ENCODE measurements at places on chromosomes 16 and 17.
A peak's percentile ranks its signal among the peaks of the same experiment; 100 is the strongest.

DNA sequence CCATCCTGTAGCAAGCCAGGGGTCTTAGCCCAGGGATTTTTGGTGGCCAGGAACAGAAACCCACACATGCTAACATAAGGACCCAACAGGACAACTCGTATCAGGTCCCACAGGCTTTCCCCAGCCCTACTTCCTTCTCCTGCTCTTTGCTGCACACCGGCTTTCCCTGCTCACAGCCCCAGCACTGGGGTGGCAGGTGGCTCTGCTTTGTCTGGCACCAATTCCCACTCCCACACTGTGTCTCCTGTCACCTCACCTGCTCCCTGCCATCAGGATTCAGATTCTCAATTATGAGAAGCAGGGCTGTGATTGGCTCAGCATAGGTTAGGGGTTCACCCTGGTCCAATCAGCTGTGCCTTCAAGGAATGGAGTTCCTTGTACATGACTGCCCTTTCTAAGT lies 94.1 kb downstream of the TMEM132E start:
- DNase-seq = no peak

- no peak for DNase-seq
Observed at GRCh38 chr17:32227910-32228309, 37.7 kb upstream of the RHBDL3 start.

GRCh38 chr17:58215685-58216084 lies 3.4 kb downstream of the MKS1 start:
- DNase-seq = peak; percentile 42

GRCh38 chr16:88403794-88404581 lies 21.2 kb downstream of the ZNF469 start:
- no peak for DNase-seq

- DNase-seq = peak; percentile 82
Observed at GRCh38 chr17:79223471-79223870, 148.8 kb downstream of the ENGASE start.

- no peak for DNase-seq
Observed at GRCh38 chr16:2295056-2295798, 27.3 kb upstream of the RNPS1 start.

DNA sequence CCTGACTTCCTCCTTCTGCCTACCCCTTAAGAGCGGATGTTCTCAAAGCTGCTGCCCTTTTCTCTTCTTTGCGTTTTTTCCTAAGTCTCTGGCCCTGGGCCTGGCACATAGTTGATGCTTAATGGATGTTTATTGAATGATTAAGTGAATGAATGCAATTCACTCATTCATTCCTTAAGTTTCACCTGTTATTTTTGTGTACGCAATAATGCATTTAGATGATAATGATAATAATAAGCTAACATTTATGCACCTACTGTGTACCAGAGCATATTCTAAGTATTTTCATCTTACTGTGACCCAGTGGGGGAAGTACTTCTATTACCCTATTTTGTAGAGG lies 4.4 kb downstream of the CCL5 start:
- no peak for DNase-seq

DNA sequence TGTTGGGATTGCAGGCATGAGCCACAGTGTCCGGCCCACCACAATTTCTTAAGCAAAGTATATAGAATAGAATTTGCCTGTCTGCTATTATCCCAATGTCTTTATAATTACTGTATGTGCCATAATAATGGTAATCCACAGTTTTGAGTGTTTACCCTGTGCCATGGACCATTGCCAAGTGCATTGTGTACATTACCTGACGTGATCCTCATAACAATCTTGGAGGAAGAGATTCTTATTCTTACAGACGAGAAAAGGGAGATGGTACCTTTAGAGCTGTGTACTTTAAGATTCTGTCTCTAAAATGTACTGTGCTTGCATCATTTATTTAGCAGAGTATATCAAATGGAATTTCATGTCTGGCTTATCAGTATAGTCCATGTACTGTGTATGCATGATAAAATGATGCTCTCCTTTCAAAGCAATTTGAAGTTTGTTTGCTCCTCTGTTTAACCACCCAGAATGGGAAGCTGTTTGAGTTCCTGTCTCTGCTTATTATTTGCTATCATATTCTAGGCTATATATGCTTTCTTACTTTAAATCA lies 13.8 kb upstream of the CDR2 start:
- DNase-seq = no peak

DNA sequence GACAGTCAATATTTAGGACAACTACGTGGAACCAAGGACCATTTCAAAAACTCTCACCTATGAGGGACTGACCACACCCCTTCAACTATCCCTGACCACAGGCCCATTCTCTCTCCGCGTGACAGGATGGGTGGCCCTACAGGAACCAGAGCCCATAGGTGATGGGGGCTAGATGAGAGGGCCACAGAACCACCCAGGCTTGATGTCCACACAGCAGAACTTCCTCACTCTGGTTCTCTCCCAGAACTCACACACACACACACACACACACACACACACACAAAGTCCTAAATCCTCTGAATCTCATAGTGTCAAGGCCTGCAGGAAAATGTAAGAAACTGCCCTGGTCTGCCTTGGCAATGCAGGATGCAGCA lies 1.5 kb downstream of the ZNF319 start:
- no peak for DNase-seq

- peak; percentile 48 for DNase-seq
Observed at GRCh38 chr17:57636274-57636673, 108.8 kb downstream of the CCDC182 start.

- no peak for DNase-seq
Observed at GRCh38 chr17:49551221-49552069, 24.2 kb upstream of the NXPH3 start.

DNA sequence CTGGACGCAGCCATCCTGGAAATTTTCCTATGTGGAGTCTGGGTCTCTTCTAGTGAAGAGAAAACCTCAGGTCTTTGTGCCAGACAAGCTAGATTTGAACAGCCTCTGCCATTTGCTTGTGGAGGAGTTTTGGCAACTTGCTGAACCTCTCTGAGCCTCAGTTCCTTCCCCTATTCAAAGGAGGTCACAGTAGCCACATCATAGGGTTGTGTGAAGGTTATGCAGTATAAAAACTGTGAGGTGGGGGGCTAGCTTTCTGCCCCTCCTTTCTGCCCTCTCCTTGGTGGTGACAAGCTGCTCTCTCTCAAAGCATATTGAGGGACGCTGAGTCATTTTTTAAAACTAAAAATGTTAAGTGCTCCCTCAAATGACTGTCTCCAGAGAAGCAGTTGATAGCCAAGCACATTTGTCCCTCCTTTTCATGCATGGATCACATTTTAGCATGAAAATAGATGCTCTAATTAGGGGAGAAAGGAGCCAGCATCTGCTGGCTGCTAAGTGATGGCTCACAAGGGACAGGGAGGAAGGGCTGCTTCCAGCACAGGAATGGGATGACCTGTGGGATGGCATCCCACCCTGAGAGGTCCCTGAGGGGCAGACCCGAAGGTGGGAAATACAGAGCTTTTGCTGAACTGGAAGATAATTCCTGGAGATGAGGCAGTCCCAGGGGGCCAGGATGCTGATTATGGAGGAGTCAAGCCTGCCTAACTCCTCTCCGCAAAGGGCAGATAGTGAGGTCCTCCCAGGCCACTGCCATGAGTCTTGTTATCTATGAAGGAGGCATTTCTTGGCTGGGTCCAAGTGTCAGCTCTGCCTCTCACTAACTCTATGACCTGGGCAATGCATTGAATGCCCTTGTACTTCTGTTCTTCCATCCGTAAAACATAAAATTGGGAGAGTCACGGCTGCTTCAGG lies 218.8 kb downstream of the RAB11FIP4 start:
- no peak for DNase-seq

DNA sequence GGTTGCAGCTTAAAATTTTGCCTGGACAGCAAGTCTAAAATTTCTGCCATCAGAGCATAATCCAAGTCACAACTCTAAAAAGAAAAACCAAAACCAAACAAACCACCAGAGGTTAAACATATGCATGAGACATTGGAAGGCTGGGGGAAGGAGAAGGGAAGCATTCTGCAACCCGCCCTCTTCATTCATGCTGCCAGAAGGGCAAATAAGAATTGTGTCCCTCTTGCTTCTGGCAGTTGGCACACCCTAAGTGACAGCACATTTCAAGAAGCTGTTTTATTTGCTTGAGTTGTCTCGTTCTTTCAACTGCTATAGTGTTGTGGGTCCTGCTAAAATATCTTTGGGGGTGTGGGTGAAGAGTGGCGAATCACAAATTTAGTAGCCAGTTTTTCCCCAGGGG lies 99.6 kb downstream of the SKAP1 start:
- no peak for DNase-seq

DNA sequence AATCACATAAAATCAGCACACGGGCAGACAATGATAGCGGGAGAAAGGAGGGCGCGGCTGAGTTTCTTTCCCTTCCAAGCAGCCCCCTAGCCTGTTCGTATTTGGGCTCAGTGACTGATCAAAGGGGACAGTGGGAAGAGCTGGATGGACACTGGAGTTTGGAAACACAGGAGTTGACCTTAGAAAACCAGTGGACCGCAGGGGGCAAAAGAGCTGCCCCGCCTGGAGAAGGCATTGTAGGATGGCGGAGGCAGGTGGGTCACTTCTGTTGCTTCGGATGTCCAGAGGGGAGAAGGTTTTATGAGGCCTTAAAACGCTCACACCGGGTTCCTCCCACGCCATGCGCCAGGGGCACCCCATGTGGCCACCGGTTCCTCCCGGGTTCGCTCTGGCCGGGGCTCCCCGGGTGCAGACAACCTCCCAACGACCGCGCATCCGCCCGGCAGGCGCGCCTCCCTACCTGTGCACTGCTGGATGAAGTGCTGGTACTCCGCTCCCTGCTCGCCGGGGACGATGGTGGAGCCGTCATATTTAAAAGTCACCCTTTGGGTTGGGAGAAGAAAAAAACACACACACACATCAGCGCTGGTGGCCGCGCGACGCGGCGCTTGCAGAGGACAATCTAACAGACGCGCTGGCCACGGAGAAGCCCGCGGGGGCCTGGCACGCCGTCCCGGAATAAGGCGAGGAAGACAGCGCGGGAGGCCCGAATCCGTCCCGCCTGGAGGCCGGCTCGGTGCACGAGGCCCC lies 662 bp downstream of the COTL1 start:
- no peak for DNase-seq

DNA sequence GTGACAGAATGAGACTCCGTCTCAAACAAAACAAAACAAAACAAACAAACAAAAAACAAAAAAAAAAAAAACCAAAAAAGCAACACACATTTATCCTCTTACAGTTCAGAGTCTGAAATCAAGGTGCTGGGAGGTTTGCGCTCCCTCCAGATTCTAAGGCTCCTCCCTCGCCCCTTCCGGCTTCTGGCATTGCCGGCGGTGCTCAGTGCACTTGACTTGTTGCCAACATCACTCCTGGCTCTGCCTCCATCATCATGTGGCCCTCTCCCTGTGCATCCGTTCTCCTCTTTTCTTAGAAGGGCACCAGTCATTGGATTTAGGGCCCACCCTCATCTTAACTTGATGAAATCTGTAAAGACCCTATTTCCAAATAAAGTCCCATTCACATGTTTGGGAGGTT lies 73.8 kb downstream of the RBFOX3 start:
- no peak for DNase-seq

GRCh38 chr16:9318764-9319163 lies 227.3 kb downstream of the HAPSTR1 start:
- no peak for DNase-seq

- DNase-seq = no peak
Observed at GRCh38 chr17:32927201-32927723, 691 bp upstream of the TMEM98 start.

DNA sequence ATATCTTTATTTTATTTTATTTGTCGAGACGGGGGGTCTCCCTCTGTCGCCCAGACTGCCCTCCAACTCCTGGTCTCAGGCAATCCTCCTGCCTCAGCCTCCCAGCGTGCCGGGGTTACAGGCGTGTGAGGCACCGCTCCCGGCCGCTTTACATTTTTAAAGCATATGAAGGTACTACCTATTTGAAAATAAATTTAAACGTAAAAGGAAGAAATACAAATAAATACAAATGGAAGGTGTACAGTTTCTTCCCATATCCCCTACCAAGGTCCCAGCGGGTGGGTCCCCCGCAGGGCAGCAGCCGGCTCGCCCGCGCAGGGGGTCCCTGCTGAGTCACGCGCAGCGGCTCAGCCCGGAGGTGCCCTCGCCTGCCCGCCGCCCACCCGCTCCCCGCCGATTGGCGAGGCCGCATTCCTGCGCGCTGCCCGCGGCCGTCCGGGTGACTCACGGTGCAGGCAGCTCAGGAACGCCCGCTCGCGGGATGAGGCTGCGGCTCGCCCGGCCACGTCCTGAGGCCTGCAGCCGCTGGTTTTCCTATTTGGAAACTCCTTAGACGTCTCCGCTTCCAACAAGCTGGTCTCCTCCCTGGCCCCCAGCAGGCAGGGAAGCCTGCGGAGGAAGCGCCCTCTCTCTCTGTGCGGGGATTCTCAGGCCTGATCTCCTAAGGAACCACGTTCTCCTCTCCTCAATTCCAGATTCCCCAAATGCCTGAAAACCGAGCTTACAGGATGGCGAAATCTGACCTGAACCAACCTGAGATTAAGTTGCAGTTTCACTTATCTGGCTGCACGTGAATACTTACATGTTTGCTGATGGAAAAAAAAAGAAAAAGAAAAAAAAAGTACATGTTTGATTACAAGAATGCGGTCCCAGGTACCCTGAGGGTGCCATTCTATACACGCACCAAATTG lies 54.8 kb upstream of the MAP3K14 start:
- DNase-seq = no peak

- DNase-seq = peak; percentile 89
Observed at GRCh38 chr16:10180771-10181163, 1.5 kb downstream of the GRIN2A start.

GRCh38 chr16:89343501-89344457 lies 126.3 kb downstream of the ZNF778 start:
- no peak for DNase-seq

DNA sequence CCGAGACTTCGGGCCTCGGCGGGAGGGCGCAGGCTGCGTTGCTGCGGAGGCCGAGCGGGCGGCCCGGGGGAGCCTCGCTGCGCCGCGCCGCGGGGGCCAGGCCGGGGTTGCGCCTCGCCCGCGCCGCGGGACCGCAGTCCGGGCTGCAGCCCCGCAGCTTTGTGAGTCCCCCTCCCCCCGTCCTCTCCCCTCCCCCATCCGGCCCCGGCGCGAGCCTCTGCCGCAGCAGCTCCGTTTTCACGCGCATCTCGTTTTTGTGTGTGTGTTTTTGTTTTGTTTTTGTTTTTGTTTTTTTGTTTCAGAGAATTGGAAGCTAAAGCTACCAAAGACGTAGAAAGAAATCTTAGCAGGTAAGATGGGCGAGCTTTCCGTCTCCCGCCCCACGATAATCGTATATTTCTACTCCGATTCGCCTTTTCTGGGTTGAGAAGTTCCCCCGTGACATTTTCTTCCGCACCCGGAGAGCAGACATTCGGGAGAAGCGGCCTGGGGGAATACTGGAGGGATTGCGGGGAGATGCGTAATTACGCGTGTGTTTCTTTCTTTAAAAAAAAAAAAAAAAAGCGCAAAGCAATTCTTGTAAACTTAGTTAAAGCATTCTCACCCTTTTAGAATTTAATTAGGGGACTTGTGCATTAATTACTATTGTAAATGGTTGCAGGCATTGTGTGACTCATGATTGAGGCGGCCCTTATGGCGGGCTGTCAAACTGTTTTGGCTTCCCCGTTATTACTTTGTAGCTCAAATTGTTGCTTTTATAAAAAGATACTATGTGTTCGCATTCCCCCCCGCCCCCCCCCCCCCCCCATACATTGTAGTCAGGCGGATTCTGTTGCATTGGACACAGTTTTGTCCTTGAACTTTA lies 732 bp downstream of the TNRC6A start:
- DNase-seq = peak; percentile 43
